ENCODE measurements at places on chromosomes 6 and 20. TPM values are rescaled to one million over a fixed set of nuclear protein-coding genes. Genes with fewer than 3 reads are reported as not detected.

The GMNN gene
- polyA plus RNA-seq = 25.4 TPM

The FILIP1 gene
- polyA plus RNA-seq = 2.9 TPM

The FAM209B gene
- polyA plus RNA-seq = not detected

The HTR1E gene
- not detected for polyA plus RNA-seq

- DNase-seq = no peak
- H3K4me3 ChIP-seq = no peak overlapping the region
- no peaks in the 10 kb centered on the region for H3K36me3 ChIP-seq
Observed at GRCh38 chr6:71324194-71324785, 35.7 kb downstream of the OGFRL1 start.

DNA sequence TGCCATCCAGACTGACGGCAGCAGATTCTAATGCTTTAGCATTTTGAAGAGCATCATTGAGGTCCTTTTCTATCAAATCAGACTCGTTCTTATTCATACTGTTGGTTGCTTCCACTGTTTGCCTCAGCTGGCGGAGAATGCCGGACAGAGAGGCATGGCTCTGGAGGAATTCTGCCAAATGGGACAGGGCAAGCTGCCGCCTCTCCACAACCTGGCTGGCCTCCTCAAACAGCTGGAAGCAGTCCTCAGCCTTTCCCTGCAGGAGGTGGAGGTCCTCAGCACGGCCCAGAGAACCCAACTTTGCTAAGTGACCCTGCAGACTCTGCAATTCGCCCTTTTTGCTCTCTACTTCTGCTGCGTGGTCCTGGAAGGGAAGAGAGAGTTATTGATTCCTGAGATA lies 220.5 kb downstream of the SYNE1 start:
- no peaks in the 10 kb centered on the region for H3K27me3 ChIP-seq
- H3K4me3 ChIP-seq = no peak overlapping the region
- no peaks in the 10 kb centered on the region for H3K4me1 ChIP-seq
- DNase-seq = no peak
- no peak overlapping the region for H3K27ac ChIP-seq

DNA sequence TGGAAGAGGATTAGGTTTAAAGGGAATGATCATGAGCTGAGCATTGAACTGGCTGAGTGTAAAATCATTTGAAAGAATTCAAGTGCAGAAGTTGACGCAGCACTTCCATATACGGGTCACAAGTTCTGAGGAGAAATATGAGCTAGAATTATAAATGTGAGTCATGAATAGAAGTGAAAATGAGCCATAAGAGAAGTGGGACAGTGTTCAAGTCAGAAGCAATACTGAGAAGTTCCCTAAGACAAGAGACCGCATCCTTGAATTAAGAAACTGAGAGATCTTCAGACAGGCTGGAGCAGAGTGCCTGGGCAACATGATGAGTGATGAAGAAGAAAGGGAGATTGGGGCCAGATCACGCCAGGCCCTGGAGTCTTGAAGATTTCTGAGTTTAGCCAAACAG lies 209.7 kb downstream of the TBX18 start:
- no peaks in the 10 kb centered on the region for H3K27me3 ChIP-seq
- H3K27ac ChIP-seq = no peak overlapping the region
- H3K4me1 ChIP-seq = no peaks in the 10 kb centered on the region
- no peaks in the 10 kb centered on the region for H3K36me3 ChIP-seq
- no peak overlapping the region for H3K4me3 ChIP-seq

DNA sequence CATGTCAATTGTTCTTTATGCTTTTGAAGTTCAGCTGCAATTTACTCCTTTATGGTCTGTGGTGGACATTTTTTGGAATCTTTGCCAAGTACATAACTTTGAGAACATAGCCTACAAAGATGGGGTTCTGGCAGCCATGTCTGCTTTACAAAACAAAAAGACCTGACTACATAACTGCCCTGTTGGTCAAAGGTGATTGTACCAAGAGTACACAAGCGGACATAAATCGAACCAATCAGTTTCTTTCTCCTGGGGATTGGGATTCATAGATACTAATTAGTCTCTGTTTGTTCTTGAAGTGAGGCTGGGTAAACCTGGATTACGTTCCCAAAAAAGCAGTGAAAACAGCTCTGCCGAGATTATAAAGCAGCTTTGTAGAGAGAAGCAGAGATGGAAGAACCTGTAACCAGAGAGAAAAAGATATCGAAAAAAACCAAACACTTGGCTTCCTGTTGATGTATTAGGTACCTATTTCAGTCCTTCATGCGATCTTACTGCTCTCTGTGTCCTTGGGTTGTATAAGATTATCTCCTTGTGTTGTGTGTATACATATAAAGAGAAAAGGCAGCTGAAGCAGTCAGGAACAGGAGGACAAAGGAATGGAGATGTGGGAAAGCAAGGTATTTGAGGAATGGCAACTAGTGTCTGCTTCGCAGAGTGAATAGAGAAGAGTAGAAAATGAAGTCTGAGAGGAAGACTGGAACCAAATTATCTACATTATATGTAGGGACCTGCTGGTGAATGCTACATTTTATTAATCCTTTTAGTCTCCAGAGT lies 2.7 kb upstream of the ZFAND3 start:
- H3K27me3 ChIP-seq = peaks cover 15% of the 10 kb centered on the region
- no peak overlapping the region for H3K4me3 ChIP-seq
- peaks cover 20% of the 10 kb centered on the region for H3K4me1 ChIP-seq
- no peaks in the 10 kb centered on the region for H3K36me3 ChIP-seq

GRCh38 chr6:52670502-52671409 lies at the start of gene TMEM14A:
TMEM14A (plus strand) TSS chr6:52671113; CDS start chr6:52677103, 5,990 bp downstream.
- no peaks in the 10 kb centered on the region for H3K36me3 ChIP-seq
- no peaks in the 10 kb centered on the region for H3K27me3 ChIP-seq
- no peak within 1 kb of the TSS for H3K27ac ChIP-seq
- peaks cover 8% of the 10 kb centered on the region for H3K4me1 ChIP-seq
- peak; percentile 87 for DNase-seq

DNA sequence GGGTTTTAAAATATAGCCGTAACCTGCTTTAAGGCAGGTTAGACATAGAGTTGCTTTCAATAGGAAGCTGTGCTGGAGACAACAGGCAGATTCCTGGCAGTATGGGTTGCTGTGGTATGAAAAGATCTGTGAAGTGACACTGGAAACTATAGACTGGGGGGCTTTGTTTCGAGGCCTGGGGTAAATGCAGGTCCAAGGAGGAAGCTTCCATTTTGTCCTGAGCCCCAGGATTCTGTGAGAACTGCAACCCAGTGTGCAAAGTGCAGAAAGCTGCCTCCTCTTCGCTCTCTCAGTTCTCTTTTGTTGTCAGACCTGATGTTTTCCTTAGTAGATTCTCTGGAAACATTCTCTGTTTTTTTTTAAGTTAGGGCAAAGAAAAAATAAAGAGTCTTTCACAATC lies 86.9 kb downstream of the LYRM4 start:
- H3K27ac ChIP-seq = no peak overlapping the region
- DNase-seq = no peak
- no peaks in the 10 kb centered on the region for H3K27me3 ChIP-seq
- H3K4me3 ChIP-seq = no peak overlapping the region
- H3K4me1 ChIP-seq = no peaks in the 10 kb centered on the region

GRCh38 chr6:109872968-109873545 lies 105.1 kb upstream of the GPR6 start:
- no peak for DNase-seq
- peaks cover 8% of the 10 kb centered on the region for H3K27me3 ChIP-seq
- no peaks in the 10 kb centered on the region for H3K36me3 ChIP-seq
- H3K27ac ChIP-seq = no peak overlapping the region
- no peak overlapping the region for H3K4me3 ChIP-seq
